ENCODE measurements at places on chromosomes 12 and 14.

DNA sequence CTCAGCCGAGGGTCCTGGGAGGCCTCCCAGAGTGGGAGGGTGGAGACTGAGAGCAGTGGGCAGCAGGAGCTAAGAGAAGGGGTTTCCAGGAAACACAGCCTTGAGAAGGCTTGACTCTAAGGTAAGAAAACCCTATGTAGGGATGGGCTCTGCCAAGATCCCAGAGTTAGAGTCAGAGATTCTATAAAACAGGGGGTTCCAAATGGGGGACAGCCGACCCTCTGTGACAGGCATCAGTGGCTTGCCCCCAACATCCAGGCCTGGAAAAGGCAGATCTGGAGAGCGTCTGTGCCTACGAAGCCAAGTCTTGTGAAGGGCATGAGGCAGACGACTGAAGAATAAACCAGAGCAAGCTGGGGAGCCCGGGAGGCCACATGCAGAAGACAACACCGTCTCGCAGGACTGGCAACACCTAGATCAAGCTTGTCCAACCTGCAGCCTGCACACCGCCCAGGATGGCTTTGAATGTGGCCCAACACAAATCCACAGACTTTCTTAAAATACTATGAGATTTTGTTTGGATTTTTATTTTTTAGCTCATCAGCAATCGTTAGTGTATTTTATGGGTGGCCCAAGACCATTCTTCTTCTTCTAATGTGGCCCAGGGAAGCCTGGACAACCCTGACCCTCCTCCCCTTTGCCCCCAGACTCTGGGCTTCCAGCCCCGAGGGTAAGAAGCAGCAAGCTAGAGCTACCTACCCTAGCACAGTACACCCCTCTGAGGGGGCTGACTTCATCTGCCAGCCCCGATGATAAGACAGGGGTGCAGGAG is 42.1 kb downstream of the PRMT8 start:
- DNase-seq, result no peak

DNA sequence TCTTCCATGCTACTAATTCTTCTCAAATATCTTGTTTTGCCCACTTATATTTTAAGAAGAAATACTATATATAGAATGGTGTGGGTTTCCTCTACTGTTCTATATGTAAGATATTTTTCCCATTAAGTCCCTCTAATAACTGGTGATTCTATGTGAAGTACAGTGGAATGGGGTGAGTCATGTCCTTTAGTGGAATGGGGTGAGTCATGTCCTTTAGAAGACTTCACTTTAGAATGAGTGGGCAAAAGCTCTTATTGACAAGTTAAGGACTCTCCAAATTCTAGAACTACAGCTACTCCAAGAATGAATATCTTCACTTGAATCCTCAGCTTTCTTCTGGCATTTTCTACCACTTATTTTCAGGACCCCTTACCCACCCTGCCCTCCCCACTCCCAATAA is 349.9 kb downstream of the ETNK1 start:
- DNase-seq, result no peak

GRCh38 chr14:33404054-33404453 is 465.4 kb downstream of the NPAS3 start:
- no peak for DNase-seq

DNA sequence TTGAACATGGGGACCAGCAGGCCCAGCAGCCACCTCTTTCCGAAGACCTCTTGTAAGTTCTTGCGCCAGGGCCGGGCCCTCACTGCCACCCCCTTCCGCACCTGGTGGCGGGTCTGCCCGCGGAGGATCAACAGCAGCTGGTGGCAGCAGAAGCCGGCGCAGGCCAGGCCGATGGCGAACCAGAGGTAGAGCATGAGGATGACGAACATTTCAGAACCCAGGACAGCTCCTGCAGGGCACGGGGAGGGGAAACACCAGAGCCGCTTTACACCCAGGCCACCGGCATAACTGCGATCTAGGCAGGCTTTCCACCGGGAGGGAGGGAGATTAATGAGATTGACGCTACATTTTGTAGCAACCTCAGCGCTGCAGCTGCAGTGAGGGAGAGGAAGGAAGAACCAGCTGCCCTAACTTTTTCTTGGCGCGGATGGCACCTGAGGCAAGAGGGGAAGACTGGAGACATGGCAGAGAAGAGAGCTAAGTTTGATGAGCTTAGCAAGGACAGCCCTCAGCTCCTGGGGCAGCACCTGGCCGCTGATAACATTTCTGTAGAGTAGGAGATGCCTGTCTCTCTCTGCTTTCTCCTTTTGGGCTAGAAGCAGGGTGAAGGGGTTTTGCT is 7.8 kb downstream of the ZDHHC22 start:
- no peak for DNase-seq

Measured in sigmoid colon (tissue), 7 donors.